GM23338 (cell line): ENCODE measurements at places on chromosomes 2 and 18. TPM values are rescaled to one million over a fixed set of nuclear protein-coding genes. Genes with fewer than 3 reads are reported as not detected.

DCC gene
- 0.70 and 0.73 TPM in 2 replicates for total RNA-seq

DNA sequence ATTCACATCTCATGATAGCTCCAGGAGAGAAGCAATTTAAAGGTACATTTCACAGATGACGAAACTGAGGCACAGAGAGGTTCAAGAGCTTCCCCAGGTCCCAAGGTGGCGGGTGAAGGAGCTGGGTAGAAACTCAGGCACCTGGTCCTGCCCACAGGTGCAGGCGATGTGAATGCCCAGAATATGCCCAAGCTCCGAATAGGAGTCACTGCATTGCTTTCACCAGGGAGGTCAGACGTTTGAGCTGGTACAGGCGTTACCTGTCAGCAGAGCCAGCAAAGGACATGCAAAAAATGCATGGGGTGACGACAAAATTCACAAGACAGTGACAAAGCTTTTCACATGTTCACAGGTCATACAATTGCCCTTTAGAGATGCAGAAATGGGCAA is 247.9 kb downstream of the HDAC4 start:
- no peak overlapping the region for H3K4me3 ChIP-seq
- no peaks in the 10 kb centered on the region for H3K36me3 ChIP-seq
- no peaks in the 10 kb centered on the region for H3K27me3 ChIP-seq
- H3K27ac ChIP-seq: no peak overlapping the region
- DNase-seq: no peak

- no peaks in the 10 kb centered on the region for H3K4me1 ChIP-seq
- no peak overlapping the region for H3K4me3 ChIP-seq
- no peaks in the 10 kb centered on the region for H3K36me3 ChIP-seq
- no peak for DNase-seq
- H3K27ac ChIP-seq: no peak overlapping the region
- H3K27me3 ChIP-seq: no peaks in the 10 kb centered on the region
Measured at GRCh38 chr2:38702413-38702812, 36.5 kb downstream of the GALM start.

POMC gene
- 7.8 and 12.3 TPM in 2 replicates for total RNA-seq

- no peaks in the 10 kb centered on the region for H3K36me3 ChIP-seq
- no peak overlapping the region for H3K4me3 ChIP-seq
- peak; percentile 49 for DNase-seq
Measured at GRCh38 chr18:44803019-44803650, 122.4 kb downstream of the SETBP1 start.
